ENCODE measurements at places on chromosomes 16 and 17.

- DNase-seq, result no peak
Observed at GRCh38 chr16:74465281-74465680, 44.0 kb upstream of the CLEC18B start.

DNA sequence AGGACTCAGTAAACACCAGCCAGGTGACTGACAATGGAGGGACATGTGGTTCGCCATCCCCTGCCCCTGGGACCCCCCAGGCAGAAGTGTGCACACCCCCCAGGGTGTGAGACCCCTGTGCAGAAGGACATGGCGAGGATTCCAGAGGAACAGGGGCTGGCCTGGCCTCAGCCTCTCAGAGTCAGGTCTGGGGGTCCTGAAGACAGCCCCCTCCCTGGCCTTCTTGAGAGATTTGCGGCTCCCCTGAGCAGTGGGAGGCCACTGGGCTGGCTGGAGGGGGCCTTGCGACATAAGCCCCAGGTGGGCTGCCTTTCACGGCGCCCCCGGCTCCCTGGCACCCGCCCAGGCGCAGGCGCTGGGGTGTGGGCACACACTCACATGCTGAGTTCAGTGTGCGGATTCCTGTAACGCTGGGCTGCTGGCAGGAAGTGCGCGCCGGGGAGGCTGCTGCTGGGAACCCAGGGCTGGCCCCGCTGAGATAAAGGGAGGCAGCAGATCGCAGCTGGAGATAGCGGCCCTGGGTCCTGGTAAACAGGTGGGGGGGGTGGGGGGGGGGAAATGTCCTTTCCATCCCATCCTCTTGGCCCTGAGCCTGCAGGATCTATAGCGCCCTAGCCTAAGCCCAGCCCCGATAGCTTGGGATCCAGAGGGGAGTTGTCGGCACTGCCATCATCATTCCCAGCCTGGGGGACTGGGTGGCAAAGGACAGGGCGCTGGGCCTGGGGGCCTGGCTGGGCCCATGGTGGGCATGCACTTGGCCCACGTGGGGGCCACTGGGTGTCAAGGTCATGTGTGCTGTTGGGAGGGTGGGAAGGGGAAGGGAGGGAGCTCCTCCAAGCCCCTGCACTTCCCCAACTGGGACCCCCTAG lies 27.1 kb downstream of the TMEM235 start:
- DNase-seq, result no peak

DNA sequence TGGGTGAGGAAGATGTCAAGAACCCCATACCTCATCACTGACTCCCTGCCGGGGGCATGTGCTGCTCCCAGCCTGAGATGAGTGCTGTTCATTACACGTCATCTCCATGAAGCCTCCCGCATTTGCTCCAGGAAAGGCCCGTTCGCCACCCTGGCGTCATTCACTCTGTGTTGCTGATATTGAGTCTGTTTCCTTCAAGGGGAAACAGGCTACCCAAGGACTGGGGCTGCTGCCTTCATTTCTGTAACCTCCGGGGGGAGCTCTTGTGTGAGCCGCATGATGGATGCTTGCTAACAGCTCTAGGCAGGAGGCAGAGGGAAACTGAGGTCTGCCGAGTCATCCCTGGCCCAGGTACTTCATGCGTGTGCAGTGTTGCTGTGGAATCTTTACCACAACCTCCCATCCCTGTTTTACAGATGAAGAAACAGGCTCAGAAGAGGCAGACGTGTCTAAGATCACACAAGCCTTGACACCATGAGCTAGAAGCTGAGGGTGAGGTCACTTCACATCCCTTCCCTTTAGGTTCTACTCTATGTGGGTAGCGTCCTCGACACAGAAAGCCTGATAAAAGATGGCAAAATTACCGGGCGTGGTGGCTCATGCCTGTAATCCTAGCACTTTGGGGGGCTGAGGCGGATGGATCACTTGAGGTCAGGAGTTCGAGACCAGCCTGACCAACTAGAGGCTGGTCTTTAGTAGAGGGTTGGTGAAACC lies 3.5 kb upstream of the ARMC5 start:
- DNase-seq, result no peak

DNA sequence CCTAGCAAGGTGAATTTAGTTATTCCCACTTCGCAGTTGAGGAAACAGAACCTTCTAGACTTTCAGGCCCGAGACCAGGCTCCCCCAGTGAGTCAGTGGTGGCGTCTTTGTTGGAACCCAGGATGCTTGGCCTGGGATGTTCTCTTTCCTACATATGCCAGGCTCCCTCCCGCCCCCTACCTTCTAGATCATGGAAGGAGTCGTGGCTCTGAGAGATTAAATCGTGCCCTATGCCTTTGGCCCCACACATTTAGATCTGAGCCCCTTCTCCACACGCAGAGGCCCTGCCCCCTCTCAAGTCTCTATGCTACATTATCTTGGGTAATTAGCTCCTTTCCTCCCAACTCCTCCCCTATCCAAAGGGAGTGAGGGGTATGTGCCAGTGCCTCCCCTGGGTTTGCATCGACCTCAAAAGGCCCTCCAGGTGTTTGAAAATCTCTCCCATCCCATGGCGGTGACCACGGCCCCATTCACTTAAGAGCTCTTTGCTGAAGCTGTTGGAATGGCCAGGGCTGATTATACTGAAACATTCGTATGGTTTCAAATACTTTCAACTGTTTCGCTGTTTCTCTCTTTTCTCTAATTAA lies 3.0 kb downstream of the NGFR start:
- DNase-seq, result no peak

All from activated CD4-positive, CD25-positive, alpha-beta regulatory T cell treated with anti-CD3 and anti-CD28 coated beads, Interleukin-2, amount 50 U/mL, for 16 hours (primary cell).